Esophagus muscularis mucosa (tissue), 4 donors: ENCODE measurements at places on chromosomes 3 and 15.
A peak's percentile ranks its signal among the peaks of the same experiment; 100 is the strongest.

DNA sequence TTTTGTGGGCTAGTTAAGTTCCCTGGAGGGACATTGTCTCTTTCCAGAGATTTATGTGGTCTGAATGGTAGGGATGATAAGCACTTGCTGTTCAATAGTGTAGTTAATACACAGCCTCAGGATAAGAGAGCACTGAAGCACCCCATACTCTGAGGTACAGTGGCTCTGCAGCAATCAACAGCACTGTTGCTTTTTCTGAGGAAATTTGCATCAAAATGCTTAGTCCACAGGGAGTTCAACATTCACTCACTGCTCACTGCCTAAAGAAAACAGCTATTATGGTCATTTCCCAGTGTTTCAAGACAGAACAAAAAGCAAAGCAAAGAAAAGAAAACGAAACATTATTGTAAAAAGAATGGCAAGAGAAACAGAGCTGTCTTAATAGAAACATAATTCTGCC, 441.9 kb downstream of the PLOD2 start:
- DNase-seq = no peak

DNA sequence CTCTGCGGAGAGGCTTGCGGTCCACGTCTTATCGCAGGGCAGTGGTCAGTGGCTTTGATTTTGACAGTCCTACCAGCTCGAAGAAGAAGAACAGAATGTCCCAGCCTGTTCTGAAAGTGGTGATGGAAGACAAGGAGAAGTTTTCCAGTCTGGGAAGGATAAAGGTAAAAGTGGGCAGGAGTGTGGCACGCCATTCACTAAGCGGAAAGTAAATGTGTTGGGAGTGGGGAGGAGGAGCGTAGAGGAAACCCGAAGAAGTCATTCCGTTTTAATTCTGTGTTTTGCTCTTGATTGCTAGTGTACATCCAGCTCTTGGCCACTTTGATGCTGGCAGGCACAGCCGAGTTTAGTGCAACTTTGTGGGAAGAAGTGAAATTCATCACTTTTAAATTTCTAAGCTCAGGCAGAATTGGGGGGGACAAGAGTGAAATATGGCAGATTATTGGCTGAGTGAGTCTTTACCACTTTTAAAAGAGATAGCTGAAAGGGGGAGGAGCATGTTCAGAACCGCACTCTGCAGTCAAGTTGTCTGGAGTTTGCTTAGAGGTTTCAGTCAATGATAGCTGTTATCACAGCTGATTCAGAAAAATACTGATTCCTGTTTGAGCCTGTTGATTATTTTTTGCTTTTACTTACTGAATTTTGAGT, 1.8 kb downstream of the ARHGEF26 start:
- no peak for DNase-seq

DNA sequence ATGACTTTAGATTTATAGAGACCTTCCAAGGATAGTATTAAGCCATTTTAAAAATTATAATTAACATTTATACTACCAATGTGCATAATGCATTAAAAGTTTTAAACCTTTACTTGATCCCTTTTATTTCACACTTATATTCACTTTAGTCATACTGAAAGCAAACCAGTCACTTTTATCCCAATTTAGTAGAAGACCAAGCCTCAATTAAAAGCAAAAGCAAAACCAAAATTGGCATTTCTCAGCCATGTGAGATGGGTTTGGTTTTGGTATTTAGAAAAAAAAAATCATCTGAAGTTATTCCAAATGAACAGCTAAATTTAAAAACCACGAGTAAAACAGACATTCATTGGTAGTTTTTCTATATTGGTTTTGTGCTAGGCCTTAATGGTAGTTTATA, 249.4 kb downstream of the LPP start:
- no peak for DNase-seq

DNA sequence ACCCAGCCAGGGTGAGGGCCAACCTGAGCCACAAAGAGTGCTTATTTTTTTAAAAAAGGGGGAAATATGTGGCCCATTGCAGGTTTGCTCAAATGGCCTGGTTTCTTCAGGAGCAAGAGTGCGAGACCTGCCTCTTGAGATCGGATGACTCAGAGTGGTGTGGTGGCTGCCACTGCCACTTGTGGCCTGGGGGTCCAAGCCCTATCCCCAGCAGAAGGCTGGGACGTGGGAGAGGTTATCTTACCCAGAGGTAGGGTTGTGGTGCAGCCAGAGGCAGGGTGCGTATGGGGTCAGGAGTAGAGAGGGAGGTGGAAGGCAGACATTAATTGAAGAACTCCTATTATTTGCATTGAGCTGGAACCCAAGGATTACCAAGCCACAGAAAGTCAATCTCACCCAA, 83.2 kb upstream of the SMAD3 start:
- peak; percentile 82 for DNase-seq

- DNase-seq = no peak
Measured at GRCh38 chr15:69790632-69791031, 307.1 kb downstream of the TLE3 start.
